ENCODE measurements at places on chromosomes 11 and 22.

- DNase-seq: no peak
Observed at GRCh38 chr11:45984192-45984591, 61.7 kb downstream of the LARGE2 start.

DNA sequence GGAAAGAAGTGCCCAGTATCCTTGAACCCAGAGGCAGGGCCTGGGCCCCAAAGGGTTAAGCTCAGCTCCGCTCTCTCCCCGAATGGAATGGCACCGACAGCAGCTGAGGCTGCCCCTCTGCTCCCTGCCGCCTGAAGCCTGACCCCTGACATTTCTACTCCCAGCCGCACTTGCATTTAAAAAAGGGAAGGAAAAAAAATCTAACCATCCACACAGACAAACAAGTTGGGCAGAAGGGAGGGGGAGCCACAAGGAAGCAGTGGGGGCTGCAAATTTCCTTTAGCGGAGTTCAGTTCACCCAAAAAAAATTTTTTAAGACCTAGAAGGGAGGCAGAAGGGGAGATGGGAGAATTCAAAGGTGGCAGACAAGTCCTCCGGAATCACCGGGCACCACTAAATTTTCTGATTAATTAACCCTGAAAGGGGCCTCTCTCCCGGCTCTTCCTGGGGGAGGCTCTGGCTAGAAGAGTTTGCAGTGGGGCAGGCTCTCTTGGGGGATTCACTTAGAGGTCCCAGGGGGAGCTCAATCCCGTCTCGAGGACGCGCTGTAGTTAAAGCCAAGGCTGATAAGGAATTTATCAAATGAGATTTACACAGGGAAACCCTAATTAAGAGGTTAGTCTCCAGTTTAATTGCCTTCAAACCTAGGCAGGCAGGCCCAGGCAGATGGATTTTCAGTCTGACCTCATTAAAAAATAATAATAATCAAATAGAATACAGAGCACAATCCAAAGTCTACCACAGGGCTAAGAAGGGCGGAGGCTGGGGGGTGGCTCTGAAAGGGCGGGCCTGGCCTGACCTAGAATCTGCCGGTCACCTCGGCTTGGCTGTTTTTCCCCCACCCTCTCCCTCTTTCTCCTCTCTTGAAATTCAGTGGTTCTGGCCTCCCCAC, 25.6 kb downstream of the MN1 start:
- DNase-seq: no peak

- no peak for DNase-seq
Observed at GRCh38 chr22:17086788-17087497, 2.1 kb downstream of the IL17RA start.

- no peak for DNase-seq
Observed at GRCh38 chr11:134338068-134338467, 6.3 kb downstream of the GLB1L2 start.

- DNase-seq: no peak
Observed at GRCh38 chr11:74559934-74560309, 32.5 kb upstream of the POLD3 start.

DNA sequence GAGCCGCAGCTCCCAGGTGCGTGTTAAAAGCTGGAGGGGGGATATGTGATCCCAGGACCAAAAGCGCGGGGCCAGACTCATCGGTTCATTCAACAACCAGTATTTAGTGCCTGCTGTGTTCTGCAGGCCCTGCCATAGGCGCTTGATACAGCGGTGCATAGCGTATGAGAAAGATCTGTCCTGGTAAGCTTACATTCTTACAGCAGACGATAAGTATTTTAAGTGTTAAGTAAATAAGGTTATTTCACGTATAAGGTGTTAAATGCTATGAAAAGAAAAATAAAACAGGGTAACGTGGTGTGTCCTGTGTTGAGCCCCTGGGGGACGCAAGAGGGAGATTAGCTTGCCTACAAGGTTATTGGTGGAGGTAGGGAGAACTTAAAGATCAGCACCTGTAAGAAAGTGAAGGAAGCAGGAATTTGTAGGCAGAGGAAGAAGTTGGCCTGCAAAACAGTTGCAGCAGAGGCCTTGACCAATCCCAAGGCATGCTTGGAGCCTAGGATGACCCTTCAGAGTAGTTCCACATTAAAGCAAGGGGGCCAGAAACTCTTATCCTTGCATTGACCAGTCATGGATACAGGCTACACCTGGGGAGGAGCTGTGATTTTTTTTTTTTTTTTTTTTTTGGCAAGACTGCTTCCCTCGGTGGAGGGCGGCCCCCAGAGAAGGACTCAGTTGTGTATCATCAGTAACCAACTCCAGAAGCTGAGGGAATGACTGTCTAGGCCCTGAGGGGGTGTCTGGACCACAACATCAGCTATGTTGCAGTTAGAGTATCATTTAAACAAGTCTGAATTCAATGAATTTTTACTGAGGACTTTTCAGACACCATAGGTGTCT, 487 bp upstream of the LIPT2 start:
- DNase-seq: no peak

DNA sequence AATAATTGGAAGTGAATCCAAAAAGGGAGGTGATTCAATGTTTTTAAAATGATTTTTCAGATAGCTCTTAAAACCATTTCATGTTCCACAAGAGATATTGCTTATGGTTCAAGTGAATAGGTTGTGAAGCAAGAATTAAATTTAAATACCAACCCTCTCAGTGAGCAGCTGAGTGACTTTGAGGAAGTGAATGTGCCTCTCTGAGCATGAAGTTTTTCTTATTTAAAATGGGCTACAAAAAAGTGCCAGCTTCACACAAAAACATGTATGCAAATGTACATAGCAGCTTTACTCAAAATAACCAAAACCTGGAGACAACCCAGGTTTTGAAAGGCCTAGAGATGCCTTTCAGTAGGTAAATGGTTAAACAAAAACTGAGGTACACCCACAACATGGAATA, 35.5 kb upstream of the GAB4 start:
- no peak for DNase-seq

- no peak for DNase-seq
Observed at GRCh38 chr11:93945596-93945995, 75.6 kb upstream of the HEPHL1 start.

- DNase-seq: no peak
Observed at GRCh38 chr11:103779054-103779453, 257.4 kb upstream of the DDI1 start.

DNA sequence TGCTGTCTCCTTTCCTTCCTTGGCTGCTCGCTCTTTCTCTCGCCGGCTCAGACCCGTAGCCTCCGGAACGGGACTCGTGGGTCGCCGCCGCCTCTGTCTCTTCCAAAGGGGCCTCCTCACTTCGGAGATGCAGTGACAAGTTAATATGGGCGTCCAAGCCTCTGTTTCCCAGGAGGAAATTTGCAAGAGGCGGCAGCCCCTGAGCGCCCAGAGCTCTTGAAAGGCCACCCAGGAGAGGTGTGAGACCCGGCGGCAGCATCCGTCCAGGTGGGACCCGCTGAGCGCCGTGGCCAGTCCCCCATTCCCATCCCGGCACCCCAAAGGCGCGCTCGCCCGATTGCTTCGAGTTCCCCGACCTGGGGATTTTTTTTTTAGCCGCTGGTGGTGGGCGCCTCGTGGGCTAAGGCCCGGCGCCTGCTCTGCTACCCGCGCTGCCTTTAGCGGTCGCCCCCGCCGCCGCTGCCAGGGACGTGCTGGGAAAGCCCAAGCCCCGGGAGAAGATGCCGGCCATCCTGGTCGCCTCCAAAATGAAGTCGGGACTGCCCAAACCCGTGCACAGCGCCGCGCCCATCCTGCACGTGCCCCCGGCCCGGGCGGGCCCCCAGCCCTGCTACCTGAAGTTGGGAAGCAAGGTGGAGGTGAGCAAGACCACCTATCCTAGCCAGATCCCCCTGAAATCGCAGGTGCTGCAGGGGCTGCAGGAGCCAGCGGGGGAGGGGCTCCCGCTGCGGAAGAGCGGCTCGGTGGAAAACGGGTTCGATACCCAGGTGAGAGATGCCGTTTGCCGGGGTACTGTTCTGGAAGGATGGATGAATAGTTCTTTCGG, 772 bp downstream of the NAV2 start:
- no peak for DNase-seq

- no peak for DNase-seq
Observed at GRCh38 chr11:56698795-56699194, at the start of gene OR9G1. Gene OR9G1 (plus strand): TSS chr11:56699095. CDS start chr11:56700388, 1,293 bp downstream.

GRCh38 chr22:32801537-32802236, at the start of gene TIMP3:
Gene TIMP3 (plus strand): TSS chr22:32801705. CDS start chr22:32802002, 297 bp downstream.
- DNase-seq: peak; percentile 91

Measured in cardiac septum (tissue), 1 donor.